ENCODE measurements at places on chromosomes 6 and 20.

GRCh38 chr6:11714116-11714797 lies 64.3 kb downstream of the ADTRP start:
- DNase-seq: no peak

DNA sequence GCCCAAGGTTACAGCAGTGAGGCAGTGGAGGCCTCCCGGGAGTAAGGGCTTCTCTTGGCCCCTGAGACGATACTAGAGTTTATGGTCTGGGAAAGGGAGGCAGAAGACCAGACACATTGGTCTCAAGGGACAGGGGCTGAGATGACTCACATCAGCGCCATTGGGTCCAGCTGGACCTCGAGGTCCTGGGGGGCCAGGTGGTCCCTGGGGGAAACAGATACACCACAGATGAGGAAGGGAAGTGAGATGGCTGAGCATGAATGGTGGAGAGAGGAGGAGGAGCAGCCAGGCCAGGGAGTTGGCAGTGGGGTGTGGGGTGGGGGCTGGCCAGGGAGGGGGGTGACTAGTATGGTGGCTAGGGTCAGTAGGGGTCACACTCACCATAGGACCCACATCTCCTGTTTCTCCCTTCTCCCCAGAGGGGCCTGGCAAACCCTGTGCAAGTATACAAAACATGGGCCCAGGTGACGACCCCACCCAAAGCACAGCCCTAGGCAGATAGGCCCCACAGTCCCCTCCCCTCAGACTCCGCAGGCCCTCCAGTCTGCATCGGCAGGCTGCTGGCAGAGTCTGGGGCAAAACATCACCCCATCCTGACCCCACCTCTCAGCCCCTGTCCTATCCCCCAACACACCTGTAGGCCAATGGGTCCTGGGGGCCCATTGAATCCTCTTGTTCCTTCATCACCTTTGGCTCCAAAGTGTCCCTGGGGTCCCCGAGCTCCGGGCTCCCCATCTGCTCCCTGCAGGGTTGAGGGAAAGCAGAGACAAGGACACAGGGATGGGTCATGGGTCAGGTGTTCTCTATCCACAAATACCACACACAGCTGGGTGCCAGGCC lies 21.9 kb downstream of the COL11A2 start:
- no peak for DNase-seq

DNA sequence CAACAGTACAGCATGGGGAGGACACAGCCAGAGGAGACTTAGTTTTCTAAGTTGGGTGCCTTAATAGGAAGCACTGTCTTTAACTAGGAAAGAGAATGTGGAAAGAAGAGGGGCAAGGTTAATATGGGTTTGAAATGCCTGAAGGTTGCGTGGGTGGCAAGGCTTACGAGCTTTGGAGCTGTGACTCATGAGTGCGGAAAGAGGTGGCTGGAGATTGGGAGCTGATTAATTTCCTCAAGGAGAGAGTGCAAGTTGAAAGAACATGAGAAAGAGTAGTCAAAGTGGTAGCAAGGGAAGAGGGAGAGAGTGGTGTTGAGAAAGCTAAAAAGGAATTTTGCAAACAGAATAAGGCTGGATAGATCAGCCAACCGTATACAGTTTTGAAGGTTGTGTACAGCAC lies 315.1 kb upstream of the PRND start:
- no peak for DNase-seq

GRCh38 chr6:365835-366234 lies 25.7 kb upstream of the IRF4 start:
- DNase-seq: no peak

DNA sequence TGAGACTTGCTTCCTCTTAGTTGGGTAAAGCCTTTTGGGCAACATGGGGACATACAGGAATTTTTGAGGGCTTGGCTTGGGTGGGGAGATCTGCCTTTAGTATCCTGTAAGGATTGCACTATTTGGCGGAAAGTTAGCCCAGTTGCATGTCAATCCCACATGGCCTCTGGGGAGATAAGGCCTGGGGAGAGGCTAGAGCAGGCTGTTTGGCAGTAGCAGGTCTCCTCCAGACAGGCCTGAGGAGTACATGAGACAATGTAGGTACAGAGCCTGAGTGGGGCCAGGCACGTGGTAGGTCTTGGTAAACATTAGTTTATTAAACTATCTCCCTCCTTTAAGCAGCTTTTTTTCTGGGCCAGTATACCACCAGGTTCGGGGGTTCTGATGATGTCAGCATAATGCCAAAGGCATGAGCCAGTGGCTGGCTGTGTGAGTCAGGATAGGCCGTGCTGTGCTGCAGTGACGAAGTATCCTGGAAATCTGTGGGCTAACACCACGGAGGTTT lies 147.9 kb downstream of the VEGFA start:
- DNase-seq: no peak

DNA sequence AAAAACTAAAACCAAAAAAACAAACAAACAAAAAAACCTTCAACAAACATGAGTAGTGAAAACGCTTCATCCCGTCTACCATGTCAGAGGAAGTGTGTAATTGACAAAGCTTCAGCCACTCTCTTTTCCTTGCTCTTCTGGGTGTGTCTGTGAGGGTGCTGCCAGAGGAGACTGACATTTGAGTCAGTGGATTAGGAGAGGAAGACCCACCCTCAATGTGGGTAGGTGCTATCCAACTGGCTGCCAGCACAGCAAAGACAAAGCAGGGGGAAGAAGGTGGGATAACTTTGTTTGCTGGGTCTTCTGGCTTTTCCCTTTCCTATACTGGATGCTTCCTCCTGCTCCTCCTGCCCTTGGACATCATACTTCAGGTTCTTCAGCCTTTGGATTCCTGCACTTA lies 145.6 kb downstream of the TASP1 start:
- no peak for DNase-seq

DNA sequence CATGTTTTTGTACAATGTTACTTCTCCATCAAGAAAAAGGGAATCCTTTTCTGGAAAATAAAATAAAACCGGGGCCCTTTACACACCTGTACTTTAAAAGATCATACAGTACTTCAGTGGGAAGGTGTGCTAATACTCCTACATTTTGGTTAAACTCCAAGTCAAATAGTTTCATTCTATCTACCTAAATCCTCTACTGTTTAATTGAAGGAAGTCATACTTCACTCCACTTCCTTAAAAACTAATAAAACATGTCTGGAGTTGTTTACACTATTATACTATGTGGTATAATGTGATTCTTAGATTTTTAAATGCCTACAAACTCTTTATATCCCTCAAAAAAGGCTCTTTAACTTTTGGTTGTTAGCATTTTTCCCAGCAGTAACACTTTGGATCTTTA lies 18.6 kb upstream of the HBS1L start:
- no peak for DNase-seq

DNA sequence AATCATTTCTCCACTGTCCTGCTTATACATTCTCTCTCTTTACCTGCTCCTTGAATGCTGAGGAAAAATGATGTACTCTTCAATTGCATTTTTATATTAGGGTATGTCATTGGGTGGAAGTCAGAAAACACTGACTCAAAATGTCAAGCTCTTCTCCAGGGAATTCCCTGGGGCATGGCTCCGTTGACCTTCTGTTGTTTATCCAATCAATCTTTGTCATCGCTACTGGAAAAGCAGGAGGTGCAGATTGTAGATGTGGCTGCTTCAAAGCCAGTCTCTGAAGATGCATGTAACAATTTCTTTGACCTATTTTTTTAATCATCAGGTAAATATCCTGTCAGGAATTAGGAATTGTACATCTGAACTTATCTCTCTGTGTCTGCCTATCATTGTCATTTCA lies 63.9 kb upstream of the TENT5A start:
- DNase-seq: no peak

DNA sequence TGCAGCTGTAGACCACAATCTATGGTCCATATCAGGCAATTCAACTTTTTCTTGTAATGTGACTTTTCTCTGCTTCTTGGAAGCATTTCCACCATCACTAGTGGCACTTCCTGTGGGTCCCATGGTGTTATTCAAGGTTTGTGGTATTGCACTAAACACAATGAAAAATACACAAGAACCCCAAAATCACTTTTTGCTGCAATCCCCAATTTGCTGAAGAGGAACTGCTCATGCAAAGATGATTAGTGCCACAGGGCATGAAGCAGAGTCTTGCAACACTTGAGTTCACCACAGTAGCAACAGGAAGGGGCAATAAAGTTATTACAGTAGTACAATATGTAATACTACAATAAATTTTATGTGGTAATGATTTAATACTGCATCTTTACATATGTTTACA lies 16.8 kb upstream of the TAAR1 start:
- no peak for DNase-seq

DNA sequence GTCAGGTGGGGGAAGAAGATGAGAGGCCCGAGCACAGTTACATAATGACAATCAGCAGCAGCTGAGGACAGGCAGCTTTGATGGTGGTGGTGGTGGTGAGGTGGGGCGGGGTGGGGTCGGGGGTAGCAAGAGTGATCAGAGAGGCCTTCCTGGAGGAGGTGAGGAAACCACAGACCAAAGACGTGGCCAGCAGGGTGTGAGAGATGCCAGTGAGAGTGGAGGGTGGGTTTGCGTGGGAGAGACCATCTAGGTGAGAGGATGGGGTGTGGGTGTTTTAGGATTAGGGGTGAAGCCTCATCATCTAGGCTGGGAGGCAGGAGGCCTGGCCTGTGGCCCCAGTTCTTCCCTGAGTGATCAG lies 76.0 kb upstream of the TOX2 start:
- DNase-seq: no peak

- no peak for DNase-seq
Observed at GRCh38 chr20:18138639-18139583, 1.2 kb downstream of the KAT14 start.

- DNase-seq: no peak
Observed at GRCh38 chr6:87574237-87574804, 15.5 kb downstream of the RARS2 start.

DNA sequence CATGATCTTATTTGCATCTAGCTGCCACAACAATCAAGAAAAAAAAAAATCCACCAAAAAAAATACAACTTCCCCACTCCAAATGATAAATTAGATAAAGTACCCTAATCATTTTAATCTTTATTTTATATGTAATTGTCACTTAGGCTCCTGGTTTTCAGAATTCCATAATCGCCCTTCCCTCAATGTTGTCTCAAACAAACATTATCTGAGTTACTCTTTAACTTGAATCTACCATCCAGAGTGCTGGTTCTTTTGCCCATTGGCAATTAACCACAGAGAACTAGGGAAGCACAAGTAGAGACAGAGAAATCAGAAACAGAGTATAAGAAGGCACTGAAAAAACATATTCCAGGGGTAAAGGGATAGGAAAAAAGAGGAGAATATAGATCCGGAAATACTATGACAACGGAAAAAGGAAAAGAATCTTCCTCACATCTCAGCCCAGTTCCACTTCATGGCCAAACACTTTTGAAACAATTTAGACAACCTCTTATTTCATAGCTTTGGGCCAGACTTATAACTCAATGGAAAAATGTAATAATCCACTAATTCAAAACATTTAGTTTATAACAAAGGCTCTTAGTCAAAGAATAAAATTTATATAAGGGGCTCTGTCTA lies 861 bp upstream of the NHSL1 start:
- DNase-seq: no peak

- no peak for DNase-seq
Observed at GRCh38 chr20:51750037-51750769, 18.0 kb downstream of the ATP9A start.

DNA sequence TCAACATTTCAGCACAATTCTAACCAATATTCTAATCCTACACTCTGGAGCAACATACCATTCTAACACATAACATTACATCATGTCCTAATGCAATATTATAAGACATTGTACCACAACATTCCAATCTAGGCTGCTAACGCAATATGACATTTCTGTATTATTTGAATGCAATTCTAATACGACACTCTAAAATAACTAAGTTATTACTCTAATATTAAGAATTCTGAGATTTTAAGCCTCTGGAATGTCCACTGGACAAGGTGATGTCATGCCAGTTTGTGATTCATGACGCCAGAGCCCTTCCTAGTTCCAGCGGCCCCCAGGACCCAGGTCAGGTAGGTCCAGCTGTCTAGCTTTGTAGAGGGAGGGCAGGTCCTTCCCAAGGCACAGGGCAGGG lies 69.7 kb upstream of the SIRPA start:
- no peak for DNase-seq

- no peak for DNase-seq
Observed at GRCh38 chr6:2157441-2158127, 87.8 kb downstream of the GMDS start.

DNA sequence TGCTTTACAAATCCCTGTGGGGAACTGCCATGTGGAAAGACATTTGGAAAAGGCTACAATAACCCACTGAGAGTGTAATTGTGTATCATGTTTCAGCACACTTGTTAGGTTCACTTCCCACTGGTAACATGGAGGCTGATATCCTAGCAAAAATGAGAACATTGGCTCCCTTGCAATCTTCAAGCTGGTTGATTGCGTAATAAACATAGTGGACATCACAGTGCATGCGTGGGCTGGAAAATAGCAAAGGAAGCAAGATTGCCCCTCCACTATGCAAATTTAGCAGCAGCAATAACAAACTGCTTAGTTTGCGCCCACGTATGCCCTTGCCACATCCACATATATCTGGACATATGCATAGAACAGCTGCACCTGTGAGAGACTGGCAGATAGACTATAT lies 410.2 kb downstream of the MEI4 start:
- DNase-seq: no peak

DNA sequence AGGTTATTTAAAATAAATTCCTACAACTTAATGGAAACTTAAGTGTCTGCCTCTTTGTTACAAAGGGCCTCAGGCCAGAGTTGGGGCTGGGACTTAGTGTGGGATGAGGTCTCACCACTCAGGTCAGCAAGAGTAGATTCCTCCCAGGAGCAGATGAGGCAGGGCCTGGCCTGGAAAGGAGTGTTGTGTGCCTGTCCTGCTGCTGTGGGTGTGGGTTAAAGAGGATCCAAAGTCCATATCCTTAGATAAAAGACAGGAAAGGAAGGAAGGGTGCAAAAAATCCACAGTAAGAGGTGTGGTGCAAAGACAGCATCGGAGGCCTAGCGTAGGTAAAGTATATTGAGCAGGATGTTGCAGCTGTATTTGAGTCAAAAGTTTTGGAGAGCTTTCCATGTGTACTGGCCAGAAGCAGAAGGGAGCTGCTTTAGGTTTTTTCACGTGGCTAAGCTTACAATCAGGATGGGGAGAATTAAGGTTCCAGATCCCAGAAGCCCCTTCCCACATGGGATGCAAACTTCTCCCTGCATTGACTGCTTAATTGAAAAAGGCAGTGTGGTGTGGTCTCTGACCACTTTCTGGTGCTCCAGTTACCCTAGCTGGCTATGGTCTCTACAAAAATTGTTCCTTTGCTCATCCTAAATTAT lies 12.8 kb upstream of the PLCG1 start:
- no peak for DNase-seq

DNA sequence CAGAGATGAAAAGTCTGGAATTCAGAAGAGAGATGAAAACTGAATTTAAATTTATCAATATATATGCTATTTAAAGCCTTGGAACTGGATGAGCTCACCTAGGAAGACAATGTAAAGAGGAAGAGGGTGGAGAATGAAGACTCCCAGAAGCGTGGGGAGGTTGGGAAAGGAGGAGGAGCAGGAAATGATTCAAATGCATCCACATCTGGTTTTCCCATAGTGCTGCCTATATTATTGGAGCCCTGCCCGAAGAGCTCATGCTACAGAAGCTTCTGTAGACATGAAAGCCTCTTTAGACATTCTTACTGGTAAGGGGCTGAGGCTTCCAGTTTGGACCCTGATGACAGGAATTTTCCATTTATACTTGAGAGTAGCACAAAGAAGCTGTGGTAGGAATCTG lies 19.2 kb downstream of the PDE7B start:
- DNase-seq: no peak

Measured in stimulated activated CD4-positive, alpha-beta T cell treated with anti-CD3 and anti-CD28 coated beads, Interleukin-1b, Interleukin-23, amount 100 ng/mL, for 1 hour (primary cell).